ENCODE measurements at places on chromosomes 12 and 14.

DNA sequence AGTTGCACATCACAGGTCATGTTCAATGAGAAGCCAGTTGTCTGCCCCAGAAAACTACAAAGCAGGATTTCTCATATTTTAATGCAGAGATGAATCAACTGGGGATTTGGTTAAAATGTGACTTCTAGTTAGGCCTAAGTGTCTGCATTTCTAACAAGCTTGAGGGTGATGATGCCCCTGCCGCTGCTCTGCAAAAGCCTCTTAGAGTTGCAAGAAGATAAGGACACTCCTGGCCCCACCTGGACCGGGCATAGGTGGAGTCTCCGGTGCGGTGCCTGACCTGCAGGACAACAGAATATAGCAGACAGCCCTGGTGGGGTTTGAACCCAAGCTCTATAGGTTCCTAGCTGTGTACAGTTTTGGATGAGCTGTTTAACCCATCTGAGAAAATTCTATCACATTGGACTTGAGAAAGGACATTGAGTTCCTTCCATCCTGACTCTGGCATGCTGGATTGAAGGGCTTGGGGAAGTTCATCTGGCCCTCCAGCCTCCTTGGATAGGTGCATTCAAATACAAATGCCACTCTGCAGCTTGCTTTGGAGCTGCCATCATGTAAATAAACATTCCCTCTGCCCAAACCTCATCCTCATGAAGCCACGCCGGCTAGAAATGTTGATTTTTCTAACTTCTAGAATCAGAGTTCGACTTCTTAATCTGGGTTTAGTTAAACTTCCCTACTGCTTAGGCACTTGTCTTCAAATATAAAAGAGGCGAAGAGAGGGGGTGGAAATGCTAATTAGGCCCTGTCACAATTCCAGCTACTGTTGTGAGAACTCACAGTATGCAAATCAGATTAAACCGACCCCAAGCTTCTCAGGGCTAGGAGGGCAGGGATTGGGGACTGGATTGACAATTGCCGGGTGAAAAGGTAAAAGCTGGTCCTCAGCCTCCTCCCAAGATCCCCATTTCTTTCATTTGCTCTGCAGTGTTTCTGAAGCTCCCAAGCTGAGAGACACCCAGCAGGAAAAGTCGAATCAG lies 1225.6 kb downstream of the VRK1 start:
- DNase-seq: no peak

DNA sequence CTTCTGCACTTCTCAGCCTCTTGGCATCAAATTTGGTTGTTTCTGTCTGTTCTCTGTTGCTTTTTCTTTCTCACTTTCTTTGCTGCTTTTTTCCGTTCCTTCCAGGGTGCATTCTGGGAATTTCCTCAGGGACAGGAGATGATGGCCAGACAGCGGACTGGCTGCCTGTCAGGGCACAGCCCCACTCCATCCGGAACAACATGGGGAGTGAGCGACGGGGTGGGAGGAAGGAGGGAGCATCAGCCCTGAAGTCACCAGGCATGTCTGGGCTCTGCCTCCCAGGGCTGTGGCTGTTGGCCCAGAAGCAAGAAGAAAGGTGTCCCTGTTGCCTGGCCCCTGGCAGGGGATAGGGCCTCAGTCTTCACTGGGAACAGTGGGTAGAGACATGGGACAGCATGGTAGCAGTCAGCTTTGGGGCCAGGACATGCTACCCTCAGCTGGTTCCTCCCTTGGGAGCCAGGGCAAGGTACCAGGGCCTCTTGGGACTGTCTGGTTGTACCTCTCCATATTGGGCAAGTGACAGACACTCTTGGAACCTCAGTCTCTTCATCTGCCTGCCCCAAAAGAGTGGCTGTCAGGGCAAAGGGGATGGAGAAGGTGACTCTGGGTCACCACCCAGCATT lies 8.6 kb downstream of the PGF start:
- no peak for DNase-seq

- DNase-seq: peak; percentile 11
Observed at GRCh38 chr14:95287176-95287754, 32.4 kb downstream of the CLMN start.

DNA sequence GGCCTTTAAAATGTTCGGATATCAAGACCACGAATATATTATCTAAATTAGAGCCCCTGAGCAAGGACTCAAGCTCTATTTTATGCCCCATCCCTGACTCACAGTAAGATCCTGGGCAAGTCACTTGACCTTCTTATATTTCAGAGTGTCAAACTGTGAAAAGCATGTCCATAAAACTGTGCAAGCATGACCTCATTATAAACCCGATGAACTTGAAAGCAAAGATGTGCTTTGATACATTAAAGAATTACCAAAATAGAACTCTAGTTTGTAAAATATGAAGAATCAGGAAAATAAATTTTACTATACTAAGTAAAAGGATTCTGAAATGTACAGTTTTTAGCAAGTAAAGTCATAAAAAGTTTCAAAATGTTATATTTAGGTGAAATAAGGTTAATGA lies 2.9 kb upstream of the CALM1 start:
- no peak for DNase-seq

DNA sequence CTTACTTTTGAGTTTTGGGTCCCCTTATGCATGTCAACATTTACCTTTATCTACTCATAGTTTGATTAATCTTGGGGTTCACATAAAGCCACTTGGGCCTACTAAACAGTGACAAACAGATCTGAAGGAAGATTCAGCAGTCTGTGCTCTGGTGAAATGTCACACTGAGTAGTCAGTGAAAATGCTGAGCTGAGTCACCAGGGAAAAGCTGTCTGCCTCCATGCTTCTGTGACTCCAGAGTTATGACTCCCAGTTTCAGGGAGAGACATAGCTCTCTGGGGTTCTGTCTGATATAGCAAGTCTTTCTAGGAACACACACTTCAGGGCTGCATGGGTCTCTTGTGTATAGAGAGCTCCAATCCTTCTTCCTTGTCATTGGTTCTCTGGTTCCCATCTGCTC lies 406.3 kb upstream of the FAR2 start:
- no peak for DNase-seq

DNA sequence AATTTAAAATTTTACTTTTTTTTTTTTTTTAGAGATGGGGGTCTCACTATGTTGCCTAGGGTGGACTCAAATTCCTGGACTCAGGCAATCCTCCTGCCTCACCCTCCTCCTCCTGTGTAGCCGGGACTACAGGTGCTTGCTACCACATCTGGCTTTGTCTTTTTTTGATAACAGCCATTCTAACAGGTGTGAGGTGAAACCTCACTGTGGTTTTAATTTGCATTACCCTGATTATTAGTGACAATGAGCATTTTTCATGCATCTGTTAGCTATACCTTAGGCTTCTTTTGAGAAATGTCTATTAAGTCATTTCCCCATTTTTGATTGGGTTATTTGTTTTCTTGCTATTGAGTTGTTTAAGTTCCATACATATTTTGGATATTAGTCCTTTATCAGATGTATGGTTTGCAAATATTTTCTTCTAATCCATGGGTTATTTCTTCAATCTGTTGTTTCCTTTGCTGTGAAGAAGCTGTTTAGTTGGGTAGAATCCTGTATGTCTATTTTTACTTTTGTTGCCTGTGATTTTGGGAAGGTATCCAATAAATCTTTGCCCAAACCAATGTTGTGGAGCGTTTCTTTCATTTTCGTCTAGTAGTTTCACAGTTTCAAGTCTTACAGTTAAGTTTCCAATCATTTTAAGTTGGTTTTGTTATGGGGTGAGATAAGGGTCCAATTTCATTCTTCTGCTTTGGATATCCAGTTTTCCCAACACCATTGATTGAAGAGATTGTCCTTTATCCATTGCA lies 86.1 kb downstream of the MYF5 start:
- no peak for DNase-seq

- no peak for DNase-seq
Observed at GRCh38 chr12:12147111-12147510, 76.4 kb downstream of the BCL2L14 start.

DNA sequence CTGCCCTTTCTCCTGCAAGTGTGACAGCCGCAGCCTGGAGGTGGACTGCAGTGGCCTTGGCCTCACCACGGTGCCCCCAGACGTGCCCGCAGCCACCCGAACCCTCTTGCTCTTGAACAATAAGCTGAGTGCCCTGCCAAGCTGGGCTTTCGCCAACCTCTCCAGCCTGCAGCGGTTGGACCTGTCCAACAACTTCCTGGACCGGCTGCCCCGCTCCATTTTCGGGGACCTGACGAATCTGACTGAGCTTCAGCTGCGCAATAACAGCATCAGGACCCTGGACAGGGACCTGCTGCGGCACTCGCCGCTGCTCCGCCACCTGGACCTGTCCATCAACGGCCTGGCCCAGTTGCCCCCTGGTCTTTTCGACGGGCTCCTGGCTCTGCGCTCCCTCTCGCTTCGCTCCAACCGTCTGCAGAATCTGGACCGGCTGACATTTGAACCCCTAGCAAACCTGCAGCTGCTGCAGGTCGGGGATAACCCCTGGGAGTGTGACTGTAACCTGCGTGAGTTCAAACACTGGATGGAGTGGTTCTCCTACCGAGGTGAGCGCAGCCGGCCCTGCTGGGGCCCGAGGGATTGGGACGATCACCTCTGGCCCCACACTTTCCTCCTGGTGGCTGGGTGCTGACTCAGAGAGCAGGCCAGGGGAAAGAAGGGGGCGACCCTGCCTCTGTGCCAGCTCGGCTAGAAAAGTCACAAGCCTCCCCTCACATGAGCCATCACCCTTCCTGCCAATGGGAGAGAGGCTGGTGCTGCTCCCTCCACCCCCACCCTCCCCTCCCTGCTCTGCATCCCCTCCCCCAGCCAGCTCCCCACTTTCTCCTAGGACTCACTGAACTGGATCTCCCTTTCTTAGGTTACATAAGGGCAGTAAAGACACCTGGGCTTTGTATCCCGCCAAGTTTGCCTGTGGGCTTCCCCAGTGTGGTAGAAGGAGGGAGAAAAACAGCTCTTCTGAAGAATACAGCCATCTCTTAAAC lies 10.9 kb downstream of the LRTM2 start:
- DNase-seq: peak; percentile 11

- no peak for DNase-seq
Observed at GRCh38 chr12:132375747-132376463, 46.5 kb upstream of the GALNT9 start.

DNA sequence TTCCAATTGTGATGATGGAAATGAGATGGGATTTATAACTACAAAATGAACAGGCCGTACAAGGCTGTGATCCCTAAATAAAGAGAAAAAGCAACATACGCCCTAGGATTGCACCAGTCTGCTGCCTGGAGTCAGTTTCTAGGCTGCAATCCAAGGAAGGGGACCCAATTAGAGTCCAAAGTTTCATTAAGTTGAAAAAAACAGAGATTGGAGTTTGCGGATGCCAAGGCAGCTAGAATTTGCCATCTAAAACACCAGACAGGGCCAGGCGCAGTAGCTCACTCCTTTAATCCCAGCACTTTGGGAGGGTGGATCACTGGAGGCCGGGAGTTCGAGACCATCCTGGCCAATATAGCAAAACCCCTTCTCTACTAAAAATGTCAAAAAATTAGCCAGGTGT lies 661.0 kb downstream of the RPS29 start:
- no peak for DNase-seq

DNA sequence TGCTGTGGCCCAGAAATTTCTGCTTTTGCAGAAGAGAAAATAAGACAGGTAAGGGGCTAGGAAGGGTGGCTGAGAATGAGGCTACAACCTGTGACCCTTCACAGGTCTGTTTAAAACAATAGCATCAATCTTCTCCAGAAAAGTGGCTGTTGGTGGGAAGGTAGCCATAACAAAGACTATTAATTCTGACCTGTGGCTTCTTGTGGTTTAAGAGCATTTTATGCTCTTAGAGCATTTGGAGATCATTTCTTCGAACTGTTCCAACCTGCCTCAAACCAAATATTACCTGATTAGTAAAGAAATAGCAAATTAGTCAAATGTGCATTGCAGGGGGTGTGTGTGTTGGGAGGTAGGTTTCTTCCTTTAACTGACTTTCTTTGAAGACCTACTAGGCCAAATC lies 15.2 kb upstream of the TCP11L2 start:
- no peak for DNase-seq

DNA sequence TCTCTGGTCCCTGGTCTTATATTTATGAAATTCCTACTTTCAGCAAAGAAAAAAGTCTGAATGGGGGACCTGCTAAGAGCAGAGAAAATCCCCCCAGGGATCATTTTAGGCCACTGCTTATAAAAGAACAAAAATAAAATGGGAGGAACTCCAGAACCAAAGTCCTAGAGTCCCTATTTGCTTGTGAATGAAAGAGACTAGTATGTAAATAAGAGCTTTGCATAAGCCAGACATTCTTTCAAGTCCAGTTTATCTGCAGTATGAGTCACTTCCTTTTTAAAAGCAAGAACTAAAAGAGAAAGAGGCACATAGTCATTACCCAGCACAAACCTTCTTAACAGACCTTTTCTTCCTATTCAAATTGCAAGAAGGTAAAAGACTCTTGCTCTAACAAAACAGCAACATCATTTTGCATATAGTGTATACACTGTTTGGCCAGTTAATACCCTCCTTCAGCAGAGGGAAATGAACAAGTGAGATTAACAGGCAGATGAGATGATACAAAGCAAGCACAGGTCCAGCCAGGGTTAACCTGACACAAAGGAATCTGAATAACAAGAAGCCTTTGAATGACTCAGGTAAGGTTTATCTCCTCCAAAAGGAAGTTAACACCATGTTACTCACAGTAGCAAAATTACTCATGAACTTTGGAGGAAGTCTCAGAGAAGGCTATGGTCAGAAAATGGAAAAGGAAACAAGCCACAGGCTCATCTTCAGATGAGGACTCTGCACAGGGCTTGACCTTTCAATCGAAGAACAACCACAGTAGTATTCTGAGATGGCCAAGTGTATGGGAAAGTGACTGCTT lies 87.3 kb downstream of the PHLDA1 start:
- peak; percentile 70 for DNase-seq

- DNase-seq: no peak
Observed at GRCh38 chr12:122174155-122174845, at the start of gene IL31. TSS of gene IL31 (minus strand) at chr12:122174221. CDS start at chr12:122174172, 49 bp downstream.

DNA sequence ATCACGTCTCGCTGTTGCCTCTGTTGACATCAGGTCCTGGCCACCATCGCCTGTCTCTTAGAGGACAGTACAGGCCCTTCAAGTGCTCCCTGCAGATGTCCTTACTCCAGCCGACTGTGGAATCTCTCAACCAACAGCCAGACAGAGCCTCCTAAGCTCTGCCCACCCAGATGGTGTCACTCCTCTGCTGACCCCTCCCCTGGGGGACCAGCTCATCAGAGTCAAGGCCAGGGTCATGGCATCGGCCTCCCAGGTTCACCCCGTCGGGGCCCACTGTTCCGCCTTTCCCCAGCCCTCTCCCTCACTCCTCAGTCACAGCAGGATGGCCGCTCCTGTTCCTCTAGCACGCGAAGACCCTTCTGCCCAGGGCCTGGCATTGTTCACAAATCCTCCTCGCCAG lies 157.3 kb upstream of the TMEM132C start:
- no peak for DNase-seq
